B cell (primary cell): ENCODE measurements at places on chromosomes 3 and 15. TPM values are rescaled to one million over a fixed set of nuclear protein-coding genes. Genes with fewer than 3 reads are reported as not detected.

GRCh38 chr15:91068436-91068835 is 31.6 kb upstream of the SV2B start:
- H3K4me1 ChIP-seq: no peaks in the 10 kb centered on the region
- DNase-seq: no peak
- no peaks in the 10 kb centered on the region for H3K36me3 ChIP-seq

Gene ECT2
- 1.00 and 1.2 TPM in 2 replicates for polyA plus RNA-seq

Gene TMEM45A
- 0.04 TPM in 1 of 2 replicates, not detected in the other for polyA plus RNA-seq

Gene BCL2A1
- 34.0 and 49.2 TPM in 2 replicates for polyA plus RNA-seq

GRCh38 chr3:156090126-156090525 is 30.3 kb upstream of the KCNAB1 start:
- no peaks in the 10 kb centered on the region for H3K27me3 ChIP-seq
- H3K36me3 ChIP-seq: no peaks in the 10 kb centered on the region
- H3K4me1 ChIP-seq: no peaks in the 10 kb centered on the region
- H3K4me3 ChIP-seq: no peak overlapping the region

DNA sequence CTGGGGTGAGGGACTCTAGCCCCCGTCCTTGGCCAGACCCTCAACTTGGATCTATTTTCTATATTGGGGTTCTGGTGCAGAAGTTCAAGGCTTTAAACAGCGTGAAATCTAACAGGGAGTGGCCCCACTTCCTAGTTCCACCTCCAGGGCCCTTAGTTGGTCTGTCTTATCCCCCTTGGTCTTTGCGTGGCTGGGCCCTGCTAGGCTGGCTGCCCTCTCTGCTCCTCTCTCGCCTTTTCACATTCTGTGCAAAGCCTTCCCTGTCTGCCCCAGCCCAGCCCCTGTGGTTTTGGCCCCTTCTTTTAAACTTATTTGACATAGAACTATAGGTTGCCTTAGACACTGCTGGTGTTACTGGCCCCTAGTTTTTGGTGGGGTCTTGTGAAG is 5.6 kb downstream of the PPCDC start:
- no peak for DNase-seq
- H3K4me1 ChIP-seq: peaks cover 15% of the 10 kb centered on the region
- H3K4me3 ChIP-seq: no peak overlapping the region
- H3K27me3 ChIP-seq: peaks cover 8% of the 10 kb centered on the region
- H3K36me3 ChIP-seq: no peaks in the 10 kb centered on the region
- H3K27ac ChIP-seq: no peak overlapping the region

- H3K27me3 ChIP-seq: no peaks in the 10 kb centered on the region
- peaks cover 17% of the 10 kb centered on the region for H3K36me3 ChIP-seq
- no peak overlapping the region for H3K4me3 ChIP-seq
- no peak for DNase-seq
Observed at GRCh38 chr3:129673897-129674797, 67.7 kb upstream of the PLXND1 start.

Gene CCDC13
- polyA plus RNA-seq: 0.53 and 1.5 TPM in 2 replicates

- H3K4me3 ChIP-seq: no peak overlapping the region
- peaks cover 67% of the 10 kb centered on the region for H3K4me1 ChIP-seq
- peaks cover 4% of the 10 kb centered on the region for H3K36me3 ChIP-seq
- H3K27me3 ChIP-seq: no peaks in the 10 kb centered on the region
- DNase-seq: no peak
Observed at GRCh38 chr15:90552162-90552928, 22.6 kb downstream of the CRTC3 start.

Gene RAB7A
- 55.3 and 62.7 TPM in 2 replicates for polyA plus RNA-seq

DNA sequence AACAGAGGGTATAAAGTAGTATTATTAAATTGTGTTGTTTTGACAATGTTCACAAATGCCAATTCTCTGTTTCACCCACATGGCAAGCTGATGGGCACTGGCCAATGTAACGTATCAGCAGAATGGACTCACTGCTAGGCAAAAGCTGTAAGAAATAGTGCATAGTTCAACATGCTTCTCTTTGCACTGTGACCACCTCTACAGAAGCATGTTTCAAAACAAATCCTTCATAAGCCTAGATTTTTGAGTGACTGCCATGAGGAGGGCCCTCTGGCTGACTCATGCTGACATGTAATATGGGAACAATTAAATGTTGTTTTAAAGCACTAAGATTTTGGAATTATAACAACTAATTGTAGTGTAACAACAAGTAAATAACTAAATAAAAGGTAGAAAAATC is 3.2 kb downstream of the GBE1 start:
- H3K36me3 ChIP-seq: no peaks in the 10 kb centered on the region
- no peak for DNase-seq
- peaks cover 14% of the 10 kb centered on the region for H3K4me1 ChIP-seq
- H3K4me3 ChIP-seq: no peak overlapping the region
- no peaks in the 10 kb centered on the region for H3K27me3 ChIP-seq

GRCh38 chr3:49133226-49133951 is 539 bp upstream of the LAMB2 start:
- H3K27me3 ChIP-seq: no peaks in the 10 kb centered on the region
- no peak for DNase-seq
- no peaks in the 10 kb centered on the region for H3K36me3 ChIP-seq
- H3K27ac ChIP-seq: no peak overlapping the region
- H3K4me3 ChIP-seq: no peak overlapping the region
- H3K4me1 ChIP-seq: peaks cover 4% of the 10 kb centered on the region

Gene SLC15A2
- polyA plus RNA-seq: 16.9 and 18.2 TPM in 2 replicates

- H3K4me3 ChIP-seq: no peak overlapping the region
- no peak overlapping the region for H3K27ac ChIP-seq
- no peaks in the 10 kb centered on the region for H3K27me3 ChIP-seq
- no peaks in the 10 kb centered on the region for H3K36me3 ChIP-seq
- DNase-seq: no peak
- H3K4me1 ChIP-seq: no peaks in the 10 kb centered on the region
Observed at GRCh38 chr3:143063018-143063417, 56.6 kb upstream of the CHST2 start.

GRCh38 chr3:115375362-115375761 is 228.3 kb upstream of the ZBTB20 start:
- H3K36me3 ChIP-seq: no peaks in the 10 kb centered on the region
- H3K27ac ChIP-seq: no peak overlapping the region
- H3K27me3 ChIP-seq: no peaks in the 10 kb centered on the region
- H3K4me3 ChIP-seq: no peak overlapping the region
- no peak for DNase-seq
- H3K4me1 ChIP-seq: no peaks in the 10 kb centered on the region
